ENCODE measurements at places on chromosomes 7 and 10.
A peak's percentile ranks its signal among the peaks of the same experiment; 100 is the strongest.

GRCh38 chr10:89032141-89032891, 41.7 kb downstream of the FAS start:
- DNase-seq, result peak; percentile 80

- no peak for DNase-seq
Observed at GRCh38 chr7:129115676-129116075, 28.8 kb upstream of the TSPAN33 start.

- DNase-seq, result no peak
Observed at GRCh38 chr10:52954407-52954806, 181.8 kb upstream of the MBL2 start.

- no peak for DNase-seq
Observed at GRCh38 chr10:124525751-124526600, 64.4 kb downstream of the LHPP start.

DNA sequence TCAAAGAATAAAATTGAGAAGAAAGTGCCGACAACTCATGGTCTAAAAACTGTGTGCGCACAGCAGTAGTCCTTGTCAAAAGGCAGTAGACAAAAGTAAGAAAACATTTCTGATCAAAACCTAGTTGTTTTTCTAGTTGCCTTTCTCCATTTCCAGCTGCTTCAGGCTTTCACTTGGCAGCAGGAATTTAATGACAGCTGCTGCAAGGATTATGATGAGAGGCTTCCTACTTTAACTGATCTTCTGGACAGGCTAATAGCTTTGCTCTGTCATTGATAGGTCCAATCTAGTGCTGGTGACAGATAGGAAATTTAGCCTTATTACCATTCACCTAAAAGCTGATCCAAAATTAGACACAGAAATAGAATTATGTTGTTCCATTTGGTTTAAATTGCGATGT, 110.7 kb upstream of the SEMA3C start:
- DNase-seq, result no peak

- no peak for DNase-seq
Observed at GRCh38 chr10:57168611-57169240, 807.7 kb upstream of the ZWINT start.

GRCh38 chr7:50793120-50793946, 10.6 kb upstream of the GRB10 start:
- peak; percentile 59 for DNase-seq

GRCh38 chr10:65931291-65932070, 994.4 kb upstream of the LRRTM3 start:
- no peak for DNase-seq

DNA sequence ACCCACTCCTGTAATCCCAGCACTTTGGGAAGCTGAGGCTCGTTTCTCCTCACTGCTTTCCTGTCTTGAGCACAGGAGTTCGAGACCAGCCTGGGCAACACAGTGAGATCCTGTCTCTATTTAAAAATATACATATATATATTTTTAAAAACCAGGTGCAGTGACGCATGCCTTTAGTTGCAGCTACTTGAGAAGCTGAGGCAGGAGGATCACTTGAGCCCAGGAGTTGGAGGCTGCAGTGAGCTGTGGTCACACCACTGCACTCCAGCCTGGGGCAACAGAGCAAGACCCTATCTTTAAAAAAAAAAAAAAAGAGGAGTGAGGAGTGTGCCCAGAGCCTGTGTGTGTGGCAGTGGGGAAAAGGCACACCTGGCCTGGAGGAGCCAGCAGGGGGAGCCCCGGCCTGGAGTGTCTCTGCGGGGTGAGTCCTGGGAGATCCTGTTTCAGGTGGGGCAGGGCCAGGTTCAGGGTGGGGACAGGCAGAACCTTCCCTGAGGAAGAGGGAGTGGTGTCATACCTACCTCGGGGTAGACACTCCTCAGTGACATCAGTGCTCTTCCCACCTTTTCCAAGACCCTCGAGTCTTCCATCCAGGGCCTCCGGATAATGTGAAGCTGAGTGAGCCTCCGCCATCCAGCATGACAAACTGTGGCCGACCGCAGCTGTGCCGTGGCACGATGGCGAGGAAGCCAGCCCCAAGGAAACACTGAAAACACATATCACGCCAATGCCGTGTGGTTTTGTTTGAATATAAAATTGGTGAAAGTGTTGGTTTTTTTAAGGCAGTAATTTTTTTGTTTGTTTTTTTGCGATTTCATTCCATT, 9.0 kb upstream of the ARPC1B start:
- DNase-seq, result no peak

DNA sequence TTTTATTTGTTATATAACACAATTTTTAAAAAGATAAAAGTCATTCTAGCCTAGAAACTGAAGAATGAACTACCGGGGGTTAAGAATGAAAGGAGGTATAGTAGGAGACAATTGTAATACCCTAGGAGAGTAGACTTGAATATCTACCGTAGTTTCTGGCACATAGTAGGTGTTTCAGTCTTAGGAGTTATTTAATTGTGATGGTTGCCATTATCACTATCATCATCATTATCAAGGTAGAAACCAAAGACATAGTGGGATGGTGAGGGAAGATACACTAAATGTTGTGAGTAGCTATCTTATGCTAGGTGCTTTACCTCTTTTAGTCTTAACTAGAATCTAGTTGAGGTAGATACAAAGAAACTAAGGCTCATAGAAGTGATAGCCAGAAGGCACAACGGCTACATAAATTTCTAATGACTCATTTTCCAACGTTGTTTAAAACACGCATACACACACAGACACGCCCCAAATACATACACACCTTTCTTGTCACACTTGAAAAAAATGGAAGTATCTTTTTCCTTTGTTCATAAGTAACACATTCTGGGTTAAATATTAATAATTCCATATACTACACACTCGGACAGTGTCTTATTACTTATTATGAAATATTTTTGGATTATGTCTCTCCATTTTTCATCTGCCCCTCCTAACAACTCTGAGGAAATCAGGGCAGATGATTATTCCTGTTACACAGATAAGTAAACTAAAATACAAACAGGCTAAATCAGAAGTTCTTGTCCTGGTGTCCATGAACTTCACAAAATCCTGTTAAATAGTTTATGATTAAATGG, 2.0 kb upstream of the ANLN start:
- no peak for DNase-seq

DNA sequence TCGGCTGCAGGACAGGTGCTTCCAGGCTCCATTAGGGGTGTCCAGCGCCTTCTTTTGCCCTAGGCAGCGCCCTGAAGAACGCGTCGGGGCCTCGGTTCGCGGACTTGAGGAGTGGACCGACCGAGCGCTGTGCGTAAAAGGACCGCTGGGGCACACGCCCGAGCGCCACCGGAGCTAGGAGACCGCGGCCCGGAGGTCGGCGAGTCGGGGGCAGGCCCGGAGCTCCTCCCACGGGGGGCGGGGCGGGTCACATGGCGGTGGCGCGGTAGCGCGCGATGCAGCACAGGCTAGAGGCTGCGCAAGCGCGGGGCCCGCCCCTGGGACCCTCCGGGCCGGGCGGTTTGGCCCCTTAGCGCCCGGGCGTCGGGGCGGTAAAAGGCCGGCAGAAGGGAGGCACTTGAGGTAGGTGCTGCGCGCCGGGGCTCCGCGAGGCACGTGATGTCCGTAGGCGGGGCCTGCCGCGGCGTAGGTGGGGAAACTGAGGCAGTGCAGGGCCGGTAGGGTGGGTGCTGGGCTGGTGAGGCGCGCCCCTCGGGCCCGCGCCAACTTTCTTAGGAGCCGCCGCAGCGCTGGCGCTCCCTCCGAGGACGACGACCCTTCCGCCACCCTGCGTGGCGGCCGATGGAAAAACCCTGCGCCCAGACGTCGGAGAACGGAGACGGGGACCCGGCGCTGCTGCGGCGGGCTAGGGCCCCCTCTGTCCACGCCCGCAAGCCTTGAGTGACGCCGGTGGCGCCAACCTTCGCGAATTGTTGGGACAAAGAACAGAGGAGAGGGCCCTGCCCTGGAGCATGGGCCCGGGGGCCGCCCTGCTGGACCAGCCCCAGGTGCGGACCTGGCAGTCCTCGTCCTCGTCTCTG, at the start of gene PRXL2A:
TSS of gene PRXL2A (plus strand) at position 310 of the 860 bp plus-strand sequence. CDS start 11,917 bp downstream, outside the sequence.
- DNase-seq, result no peak

DNA sequence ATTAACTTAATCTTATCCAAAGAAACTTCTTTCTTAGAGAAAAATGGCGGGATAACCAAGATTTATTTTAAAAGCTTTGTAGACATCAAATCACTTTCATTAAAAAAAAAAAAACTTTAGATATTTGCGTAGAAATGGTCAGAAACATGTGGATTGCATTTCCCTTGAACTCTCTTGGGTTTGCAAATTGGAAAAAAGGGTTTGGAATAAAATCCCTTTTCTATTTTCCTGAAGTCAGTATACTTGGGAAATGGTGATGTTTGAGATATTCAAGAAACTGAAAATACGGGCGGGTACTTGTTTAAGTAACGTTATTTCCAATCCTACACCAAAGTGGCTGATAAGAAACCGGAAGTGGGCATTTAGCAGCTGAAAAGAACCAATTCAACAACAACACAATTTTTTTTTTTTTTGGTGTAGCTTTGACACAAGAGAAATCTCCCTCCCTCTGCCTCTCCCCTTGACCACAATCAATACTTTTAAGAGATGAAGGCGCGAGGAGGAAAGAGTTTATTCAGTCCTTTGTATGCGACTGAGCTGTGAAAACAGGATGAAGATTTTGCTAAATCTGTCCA, 13.7 kb upstream of the GFRA1 start:
- DNase-seq, result no peak

DNA sequence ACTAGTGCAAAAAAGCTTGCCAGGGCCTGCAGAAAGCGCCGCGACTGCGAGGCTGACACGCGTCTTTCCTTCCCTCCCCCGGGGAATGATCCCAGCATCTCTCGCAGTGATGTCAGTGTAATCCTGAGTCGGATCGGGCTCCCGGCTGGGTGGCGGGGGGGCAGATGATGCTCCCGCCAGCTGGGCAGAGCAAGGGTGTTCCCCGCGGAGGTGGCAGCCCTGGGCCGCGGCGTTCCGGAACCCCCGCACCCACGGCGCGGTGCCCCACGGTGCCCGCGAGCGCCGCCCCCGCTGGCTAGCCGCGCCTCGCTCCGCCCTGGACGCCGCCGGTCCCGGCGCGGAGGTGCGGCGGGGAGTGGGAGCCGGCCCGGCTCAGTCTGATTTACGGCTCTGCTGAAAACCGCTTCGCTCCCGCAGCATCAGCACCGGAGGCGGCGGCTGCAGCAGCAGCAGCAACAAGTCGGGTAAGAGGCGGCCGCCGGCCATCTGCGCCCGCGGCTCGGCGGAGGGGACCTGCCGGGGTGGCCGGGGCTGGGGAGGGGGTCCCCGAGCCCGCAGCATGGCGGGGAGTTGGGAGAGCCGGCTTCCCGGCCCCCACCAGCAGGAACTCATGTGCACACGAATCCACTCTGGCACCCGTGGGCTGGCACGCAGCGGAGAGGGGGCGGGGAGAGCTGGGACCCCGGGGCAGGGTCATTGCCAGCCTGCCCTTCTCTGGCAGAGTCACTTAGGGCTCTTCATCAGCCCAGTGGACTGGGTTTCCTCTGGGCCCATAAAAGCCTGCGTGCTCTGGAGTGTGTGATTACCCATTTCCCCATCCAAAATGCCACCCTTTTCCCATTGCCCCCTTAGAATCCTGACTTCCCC, at the start of gene ZNF365:
TSS of gene ZNF365 (plus strand) at position 375 of the 867 bp plus-strand sequence. CDS start 1,825 bp downstream, outside the sequence.
- DNase-seq, result peak; percentile 45

- DNase-seq, result no peak
Observed at GRCh38 chr10:104895541-104895940, 254.5 kb downstream of the SORCS3 start.

- DNase-seq, result peak; percentile 85
Observed at GRCh38 chr10:30151581-30152389, 92.4 kb upstream of the JCAD start.

DNA sequence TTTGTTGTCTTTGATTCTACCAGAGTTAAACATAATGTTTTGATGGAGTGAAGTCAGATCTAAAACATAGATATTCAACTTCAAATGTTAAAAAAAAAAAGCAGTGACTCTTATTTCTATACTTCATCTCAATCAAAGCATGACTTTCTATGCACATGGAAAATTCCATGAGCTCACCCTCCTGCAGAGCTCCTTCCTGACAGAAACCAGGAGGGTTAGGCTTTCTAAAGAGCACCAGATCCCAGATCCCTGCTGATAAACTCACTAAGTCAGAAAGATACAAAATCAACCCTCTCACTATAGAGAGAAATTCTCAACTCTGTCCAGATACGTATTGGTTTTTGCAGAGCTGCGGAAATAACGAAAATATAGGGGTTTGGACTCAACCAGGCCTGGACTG, 122.6 kb downstream of the FAM107B start:
- no peak for DNase-seq

DNA sequence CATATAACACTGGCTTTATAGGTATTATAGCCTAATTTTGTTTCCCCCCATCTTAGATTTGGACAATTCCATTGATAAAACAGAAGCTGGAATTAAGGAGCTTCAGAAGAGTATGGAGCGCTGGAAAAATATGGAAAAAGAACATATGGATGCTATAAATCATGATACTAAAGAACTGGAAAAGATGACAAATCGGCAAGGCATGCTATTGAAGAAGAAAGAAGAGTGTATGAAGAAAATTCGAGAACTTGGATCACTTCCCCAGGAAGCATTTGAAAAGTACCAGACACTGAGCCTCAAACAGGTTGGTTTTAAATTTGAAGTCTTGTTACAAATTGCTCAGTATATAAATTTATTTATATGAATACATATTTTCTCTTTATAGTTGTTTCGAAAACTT, 34.1 kb downstream of the SMC3 start:
- no peak for DNase-seq

- no peak for DNase-seq
Observed at GRCh38 chr7:17236171-17236570, 62.3 kb upstream of the AHR start.

GRCh38 chr10:124332426-124332825, 86.3 kb downstream of the OAT start:
- DNase-seq, result peak; percentile 15

All from fibroblast of the aortic adventitia (primary cell).